Stimulated activated CD8-positive, alpha-beta memory T cell treated with anti-CD3 and anti-CD28 coated beads, Interleukin-4, amount 100 ng/mL, for 24 hours (primary cell): ENCODE measurements at places on chromosomes 2 and 18.
A peak's percentile ranks its signal among the peaks of the same experiment; 100 is the strongest.

DNA sequence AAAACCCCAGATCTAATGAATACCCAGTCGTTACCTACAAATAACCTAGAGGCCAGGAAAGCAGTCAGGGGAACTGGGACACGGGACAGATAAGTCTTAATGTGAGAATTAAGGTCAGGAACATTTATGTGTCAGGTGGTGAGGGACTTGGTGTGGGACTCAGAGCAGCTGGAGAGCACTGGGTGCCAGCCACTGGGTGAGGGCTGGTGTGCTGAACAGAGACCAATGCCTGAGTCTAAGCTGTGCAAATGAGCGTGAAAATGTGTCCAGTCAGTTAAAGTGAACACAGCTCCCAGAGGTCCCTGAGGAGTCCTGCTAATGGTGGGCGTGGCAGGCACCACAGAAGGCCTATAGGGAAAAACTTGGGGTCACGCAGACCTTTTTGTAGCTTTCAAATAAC lies 225.9 kb downstream of the C1D start:
- DNase-seq, result no peak

DNA sequence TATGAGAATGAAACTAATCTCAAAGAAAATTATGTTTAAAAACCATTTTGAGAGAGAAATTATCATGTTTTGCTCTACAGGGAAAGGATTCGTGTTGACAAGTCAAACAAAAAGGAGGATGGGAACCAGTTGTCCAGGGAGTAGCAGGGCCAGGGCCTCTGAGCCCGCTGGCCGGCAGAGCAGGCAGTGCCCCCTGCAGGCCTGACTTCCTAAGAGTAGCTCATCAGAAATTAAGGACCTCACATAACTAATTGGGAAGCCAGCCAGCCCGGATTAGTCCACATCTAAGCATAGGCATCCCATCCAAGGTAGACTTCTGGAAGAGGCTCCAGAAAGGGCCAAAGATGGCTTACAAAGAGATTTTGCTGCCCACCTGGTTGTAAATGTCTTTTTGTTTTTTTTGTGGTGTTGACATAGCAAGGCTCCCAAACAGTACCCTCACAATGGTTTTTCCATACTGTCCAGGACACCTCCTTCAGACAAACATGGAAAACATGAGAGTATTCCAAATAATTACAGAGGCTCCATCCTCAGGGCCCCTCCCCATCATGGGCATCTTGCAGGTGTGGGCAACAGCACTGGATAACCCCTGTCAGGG lies 241.2 kb upstream of the TANK start:
- peak; percentile 3 for DNase-seq

DNA sequence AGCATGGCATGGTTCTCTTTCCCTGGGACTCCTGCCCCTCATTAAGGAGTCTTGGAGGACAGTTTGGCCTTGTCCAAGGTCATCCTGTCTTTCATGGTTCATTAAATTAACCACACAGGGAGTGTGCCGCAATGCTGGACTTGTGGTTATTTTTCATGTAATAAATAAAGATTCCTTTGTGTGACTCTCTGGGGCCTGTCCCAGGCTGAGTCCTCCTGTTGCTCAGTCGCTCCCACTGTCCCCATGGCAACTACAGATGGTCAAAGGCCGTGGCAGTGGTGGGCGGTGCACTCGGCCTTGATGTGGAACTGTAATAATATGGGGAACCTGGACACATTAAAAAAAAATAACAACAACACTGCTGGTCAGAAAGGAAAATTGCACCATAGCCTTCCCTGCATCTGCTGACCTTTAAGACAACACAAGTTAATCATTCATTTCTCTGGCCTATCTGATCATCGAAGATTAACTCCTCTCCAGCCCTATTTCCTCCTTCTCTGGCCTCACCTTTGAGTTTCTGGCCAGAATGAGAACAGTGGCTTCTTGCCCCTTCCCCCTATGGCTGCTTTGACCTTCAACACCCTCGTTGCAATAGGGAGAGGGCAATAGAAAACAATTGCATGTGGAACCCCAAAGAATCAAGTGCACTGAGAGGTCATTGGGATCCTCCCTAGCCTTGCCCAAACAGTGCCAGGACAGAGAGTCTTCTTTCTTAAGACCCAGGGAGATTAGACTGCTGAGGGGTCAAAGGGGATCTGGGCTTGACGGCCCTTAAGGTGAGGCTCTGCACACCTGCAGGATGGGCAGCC lies 44.7 kb downstream of the PSD4 start:
- no peak for DNase-seq

GRCh38 chr2:82819951-82820350 lies 1639.1 kb downstream of the SUCLG1 start:
- no peak for DNase-seq

GRCh38 chr2:55943466-55943865 lies 19.9 kb upstream of the EFEMP1 start:
- DNase-seq, result no peak

DNA sequence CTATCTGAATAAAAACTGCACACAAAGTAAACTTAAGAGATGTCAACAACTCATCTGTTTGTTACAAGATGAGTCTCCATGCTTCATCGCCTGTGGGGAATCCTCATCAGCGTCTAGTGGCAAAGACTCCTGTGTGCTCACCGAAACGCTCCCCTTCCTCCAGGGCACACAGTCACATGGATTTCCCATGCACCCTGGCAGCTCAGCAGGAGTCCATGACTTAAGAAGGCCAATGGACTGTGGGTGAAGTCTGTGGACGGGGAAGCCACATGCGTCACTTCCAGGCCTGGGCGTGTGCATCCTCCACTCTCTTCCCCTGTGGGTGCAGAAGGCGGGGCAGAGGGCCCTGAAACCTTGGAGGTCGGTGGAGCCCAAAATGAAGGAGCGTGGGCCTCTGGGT lies 41.1 kb downstream of the ID2 start:
- no peak for DNase-seq

DNA sequence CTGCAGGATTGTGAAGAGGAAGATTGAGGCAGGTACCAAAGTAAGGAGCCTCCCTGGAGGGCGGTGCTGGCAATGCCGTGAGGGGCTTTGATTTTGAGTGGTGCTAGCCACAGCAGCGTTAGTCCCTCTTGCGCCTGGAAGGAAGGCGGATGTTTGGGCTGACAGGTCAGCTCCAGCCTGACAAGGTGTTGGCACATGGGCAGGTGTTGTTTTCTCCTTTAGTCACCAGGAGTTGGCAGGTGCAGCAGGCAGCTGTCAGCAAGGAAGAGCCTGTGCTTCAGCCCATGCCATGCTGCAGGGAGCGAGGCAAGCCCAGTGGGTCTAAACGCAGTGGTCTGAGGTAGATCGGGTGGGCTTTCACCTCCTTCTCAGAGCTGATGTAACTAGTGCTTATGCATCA lies 8.5 kb downstream of the SEC11C start:
- no peak for DNase-seq

DNA sequence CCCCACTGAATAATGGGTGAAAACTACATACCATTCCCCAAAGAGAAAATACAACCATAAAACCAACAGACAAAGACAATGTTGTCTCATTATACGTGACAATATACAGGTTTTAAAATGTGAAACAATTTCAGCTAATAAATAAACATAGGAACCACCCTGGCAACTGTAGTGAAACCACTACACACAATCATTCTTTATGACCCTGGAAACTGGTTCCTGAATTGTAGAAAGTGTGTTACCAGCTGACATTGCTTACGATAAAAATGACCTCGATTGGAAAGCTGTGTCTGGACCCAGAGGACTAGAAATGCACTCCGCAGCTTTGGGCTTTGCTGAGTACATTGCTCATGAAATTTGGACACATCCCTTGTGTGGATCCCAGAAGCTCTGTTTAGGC lies 73.9 kb upstream of the LPIN2 start:
- no peak for DNase-seq

DNA sequence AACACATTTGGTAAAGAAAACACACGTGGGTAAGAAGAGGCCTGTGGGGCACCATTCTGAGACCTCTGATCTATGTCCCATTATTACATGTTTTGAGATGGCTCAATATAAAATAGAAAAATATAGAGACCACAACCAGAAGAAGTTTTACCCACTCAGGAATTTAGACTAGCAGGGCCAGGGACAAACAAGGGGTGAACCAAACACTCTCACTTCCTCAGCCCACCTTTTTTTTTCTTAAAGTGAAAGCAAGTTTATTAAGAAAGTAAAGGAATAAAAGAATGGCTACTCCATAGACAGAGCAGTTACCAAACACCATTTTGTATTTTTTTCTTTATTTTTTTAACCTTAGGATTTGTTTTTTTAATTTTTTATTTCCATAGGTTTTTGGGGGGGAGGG lies 119.0 kb upstream of the REV1 start:
- DNase-seq, result no peak

DNA sequence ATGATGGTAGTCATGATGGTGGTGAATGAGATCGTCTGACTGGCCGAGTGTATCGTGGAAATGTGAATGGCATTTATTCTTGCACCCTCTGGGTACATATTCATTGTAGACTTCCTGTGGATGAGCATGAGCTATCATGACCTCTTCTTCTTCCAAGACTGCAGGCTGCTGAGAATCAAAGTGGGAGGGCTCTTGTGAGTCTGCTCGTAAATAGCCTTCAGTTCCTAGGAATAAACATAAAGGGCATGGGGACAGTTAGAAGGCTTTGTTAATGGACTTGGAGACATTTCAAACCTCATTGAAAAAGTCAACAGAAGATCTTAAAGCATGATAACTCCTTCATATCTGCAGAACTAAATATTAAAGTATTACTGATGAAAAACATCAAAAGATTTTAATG lies 14.9 kb downstream of the SLC39A6 start:
- DNase-seq, result no peak

GRCh38 chr2:115763601-115764000 lies 1321.2 kb downstream of the DPP10 start:
- DNase-seq, result no peak

GRCh38 chr2:142668420-142668819 lies 209.0 kb upstream of the KYNU start:
- DNase-seq, result no peak

- DNase-seq, result no peak
These were observed 683 bp upstream of the DNAJC27 start for GRCh38 chr2:24972315-24972961.

DNA sequence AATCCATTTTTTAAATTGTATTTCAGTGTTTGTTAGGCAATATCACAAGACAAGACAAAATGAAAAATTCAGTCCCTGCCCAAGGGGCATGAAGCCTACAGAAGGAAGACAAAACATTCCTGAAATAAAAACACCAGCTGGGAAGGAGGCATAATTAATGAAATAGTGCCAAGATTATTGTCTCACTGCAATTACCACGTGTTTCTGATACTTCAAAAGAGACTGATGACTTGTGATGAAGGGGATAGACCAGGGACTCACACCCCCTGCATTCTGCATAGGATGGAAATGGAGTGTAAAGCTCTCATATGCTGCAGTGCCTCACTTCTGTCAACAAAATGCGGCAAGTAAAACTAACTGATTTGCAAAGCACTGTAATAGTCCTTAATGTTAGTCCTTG lies 178.1 kb downstream of the BARD1 start:
- no peak for DNase-seq

DNA sequence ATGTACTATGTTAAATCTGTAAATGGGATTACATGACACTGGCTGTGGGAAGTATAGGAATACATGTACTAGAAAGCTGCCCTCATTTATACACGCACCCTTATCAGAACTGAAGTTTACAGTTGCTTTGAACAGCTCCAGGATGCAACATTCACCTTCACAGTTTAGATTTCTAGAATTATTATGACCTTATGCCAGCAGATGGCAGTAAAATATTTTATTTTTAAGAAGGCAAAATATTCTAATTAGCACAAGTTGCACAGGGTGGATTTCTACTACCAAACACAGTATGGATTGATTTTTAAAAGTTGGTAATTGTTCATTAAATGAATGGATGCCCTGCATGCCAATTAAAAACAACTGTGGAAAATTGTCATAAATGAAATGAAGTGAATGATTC lies 670.4 kb downstream of the KCNJ3 start:
- no peak for DNase-seq

DNA sequence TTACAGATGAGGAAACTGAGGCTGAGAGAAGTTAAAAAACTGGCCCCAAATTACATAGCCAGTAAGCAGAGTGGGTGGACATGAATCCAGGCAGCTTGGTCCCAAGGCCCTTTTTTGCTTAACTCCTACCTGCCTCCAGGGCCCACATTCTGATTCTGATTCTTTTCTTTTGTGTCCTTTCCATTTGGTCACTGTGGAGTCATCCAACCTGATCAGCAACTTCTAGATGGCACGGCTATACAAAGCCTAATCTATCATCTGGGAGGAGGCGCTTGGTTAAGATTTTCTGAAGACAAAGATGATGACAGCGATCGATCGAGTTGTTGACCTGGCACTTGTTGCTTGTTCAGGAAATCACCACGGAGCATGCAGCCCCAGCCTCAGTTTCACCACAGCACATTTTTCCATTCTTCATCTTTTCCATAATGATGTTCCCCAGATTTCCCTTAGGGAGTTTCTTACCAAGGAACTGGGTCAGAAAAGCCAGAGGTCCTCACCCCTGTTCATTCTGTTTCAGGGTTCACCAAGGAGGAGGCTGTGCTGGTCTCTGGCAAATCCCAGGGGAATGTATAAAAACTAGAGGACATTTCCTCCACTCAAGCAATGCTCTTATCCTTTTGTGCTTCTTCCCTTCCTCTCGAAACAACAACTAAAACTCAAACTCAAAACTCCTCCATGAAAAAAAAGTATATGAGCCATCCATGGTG lies 6.9 kb upstream of the IGFBP2 start:
- no peak for DNase-seq

GRCh38 chr18:58661423-58661822 lies 9.8 kb upstream of the MALT1 start:
- DNase-seq, result no peak

GRCh38 chr2:47014564-47015051 lies 99.0 kb upstream of the MCFD2 start:
- no peak for DNase-seq

GRCh38 chr2:31003749-31004148 lies 134.5 kb downstream of the GALNT14 start:
- no peak for DNase-seq

DNA sequence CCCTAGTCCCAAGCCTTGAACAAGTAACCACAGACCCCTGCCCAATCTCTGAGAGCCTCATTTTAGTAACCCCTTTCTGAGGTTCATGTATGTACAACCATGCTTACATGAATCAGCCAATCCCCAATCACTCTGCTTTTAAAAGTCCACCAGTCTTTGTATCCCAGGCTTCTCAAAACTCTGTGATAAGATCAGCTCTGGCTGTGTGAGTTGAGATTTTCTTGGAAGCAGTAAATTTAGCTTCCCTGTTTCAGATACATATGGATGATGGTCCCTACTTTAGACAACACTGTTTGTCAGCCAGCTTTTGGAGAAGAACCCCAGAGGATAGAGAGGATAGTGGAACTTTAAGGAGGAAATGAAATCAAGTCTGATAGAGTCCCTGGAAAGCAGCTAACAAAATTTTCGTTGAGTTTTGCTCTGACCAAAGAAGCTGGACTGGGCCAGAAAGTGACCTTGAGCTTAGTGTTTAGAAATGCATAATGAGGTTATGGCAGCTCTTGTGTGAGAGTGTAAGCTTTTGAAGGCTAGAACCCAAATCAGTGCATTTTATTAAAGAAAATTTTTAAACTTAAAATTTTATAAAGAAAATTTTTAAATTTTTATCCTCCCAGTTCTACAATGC lies 3.7 kb downstream of the ADNP2 start:
- no peak for DNase-seq

- no peak for DNase-seq
These were observed 80.9 kb upstream of the TSPYL6 start for GRCh38 chr2:54336977-54337255.
